Muscle of arm (tissue), 14 donors: ENCODE measurements at places on chromosomes 1 and 21.

DNA sequence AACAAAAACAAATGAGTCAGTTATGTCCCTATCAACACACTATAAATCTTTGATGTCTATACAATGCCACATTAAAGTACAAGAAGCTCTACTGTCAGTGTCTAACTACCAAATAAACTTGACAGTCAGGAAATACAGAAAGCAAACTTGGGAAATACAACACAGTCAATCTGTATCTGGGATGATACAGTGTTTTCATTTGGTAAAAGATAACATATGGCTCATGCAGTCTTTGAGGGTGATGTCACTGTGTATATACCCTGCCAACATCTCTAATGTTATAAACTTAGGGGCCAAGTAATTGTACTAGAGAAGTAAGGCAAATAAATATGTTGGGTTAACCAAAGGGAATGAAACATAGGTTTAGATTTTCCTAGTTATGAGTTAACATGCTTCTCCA is 552.5 kb upstream of the ADAMTS5 start:
- DNase-seq: no peak

- peak; percentile 6 for DNase-seq
Measured at GRCh38 chr1:94463765-94464330, 45.7 kb downstream of the ABCD3 start.

- no peak for DNase-seq
Measured at GRCh38 chr1:31437433-31438037, 24.5 kb downstream of the SERINC2 start.

DNA sequence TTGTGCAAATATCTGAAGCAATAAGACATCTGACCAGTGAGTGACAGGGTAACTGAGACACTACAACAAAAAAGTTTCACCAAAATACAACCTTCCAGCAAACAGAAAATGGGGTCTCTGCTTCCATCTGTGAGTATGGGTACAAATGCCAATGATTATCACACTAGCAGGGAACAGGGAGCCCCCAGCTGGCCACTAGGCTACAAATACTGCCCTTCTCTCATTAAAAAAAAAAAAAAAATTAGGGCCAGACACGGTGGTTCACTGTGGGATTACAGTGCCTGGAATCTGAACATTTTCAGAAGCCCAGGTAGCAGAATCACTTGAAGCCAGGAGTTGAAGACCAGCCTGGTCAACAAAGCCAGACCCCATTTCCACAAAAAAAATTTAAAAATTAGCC is 48.4 kb upstream of the EDARADD start:
- no peak for DNase-seq

DNA sequence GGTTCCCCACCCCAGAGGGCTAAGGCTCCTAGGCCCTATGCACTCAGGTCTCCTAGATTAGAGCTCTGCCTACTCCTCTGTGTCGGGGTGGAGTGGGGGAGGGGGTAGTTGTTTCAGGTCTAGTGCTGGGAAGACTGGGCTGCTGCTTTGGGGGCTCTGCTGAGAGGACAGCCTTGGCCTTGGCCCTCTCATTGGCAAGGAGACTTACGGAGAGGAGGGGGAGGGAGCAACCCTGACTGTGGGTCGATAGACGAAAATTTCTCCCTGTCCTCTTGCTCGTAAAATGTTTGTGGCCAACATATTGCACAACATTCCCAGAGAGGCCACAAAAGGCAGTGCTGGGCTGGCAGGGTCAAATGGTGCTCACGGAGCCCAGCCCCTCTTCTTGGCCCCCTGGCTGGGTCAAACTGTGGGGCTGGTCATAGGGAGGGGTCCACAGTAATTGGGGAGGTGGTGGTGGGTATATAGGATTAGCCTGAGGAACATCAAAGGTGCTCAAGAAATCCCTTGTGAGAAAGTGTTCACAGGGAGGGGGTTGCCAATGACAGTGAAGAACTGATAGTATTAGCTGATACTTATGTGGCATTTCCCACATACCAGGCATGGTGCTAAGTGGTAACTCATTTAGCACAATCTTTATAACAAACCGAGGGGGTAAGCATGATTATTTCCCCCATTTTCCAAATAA is 8.5 kb upstream of the DMBX1 start:
- no peak for DNase-seq

DNA sequence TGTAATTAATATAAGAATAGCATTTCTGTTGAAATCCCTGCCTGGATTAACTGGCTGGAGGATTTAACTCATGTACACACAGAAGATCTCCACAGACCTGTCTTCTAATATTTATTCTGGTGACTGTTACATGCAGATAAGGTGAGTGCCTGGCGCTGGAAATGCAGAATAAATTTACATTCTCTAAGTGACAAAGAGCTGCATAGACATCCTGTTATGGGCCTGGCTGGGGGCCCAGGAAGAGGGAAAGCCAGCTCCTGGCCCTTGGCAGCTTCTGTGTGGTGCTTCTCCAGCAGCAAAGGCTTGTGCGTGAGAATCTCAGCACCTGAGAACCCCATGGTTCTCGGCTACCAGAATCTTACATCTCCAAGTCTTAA is 446.6 kb downstream of the PTPRU start:
- no peak for DNase-seq

DNA sequence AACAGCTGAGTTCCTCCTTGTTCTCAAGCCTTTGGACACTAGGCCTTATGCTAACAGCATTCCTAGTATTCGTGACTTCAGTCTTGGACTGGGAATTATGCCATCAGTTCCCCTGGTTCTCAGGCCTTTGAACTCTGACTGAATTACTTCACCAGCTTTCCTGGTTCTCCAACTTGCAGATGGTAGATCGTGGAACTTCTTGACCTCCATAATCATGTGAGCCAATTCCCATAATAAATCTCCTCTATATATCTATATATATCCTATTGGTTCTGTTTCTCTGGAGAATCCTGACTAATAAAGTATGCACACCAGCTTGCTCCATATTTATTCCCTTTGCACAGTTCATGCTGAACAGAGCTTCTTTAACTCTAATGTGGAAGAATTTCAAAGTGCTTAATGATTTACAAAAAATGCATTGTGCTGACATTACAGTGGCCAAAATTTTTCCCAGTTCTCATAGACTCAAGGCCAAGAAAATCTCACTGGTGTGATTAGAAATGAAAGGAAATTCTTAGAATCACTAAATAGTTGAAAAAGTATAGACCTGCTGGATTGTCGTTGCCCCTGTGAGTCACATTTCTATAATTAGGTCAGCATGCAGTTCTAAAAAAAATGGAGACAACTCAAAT is 462.9 kb upstream of the ADAMTS5 start:
- DNase-seq: peak; percentile 66

- DNase-seq: peak; percentile 35
Measured at GRCh38 chr1:147890177-147890790, 12.3 kb upstream of the GJA8 start.

DNA sequence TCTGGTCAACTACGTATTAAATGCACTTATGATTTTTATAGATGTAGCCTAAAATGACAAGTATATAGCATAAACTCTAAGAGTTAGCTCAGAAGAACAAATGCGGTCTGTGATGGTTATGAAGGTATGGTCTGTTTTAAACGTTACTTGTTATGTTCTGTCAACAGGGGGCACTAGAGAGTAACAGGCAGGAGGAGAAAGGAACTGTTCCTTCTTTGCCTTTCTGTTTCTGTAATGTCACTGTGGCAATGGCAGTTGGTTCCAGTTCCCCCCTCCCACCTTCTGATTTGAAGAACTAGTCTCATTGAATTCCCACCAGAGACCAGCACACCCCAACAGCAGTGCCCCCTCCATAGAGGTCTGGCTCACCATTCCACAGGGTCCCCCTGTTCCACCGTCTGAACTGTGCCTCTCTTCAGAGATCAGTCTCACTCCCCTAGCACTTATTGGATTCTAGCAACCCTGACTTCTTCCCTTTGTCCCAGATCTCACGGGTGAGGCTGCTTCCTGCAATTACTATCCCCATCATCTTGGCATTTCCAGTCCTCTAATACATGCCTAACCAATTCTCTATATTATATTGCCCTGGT is 14.0 kb downstream of the KRTAP24-1 start:
- no peak for DNase-seq

DNA sequence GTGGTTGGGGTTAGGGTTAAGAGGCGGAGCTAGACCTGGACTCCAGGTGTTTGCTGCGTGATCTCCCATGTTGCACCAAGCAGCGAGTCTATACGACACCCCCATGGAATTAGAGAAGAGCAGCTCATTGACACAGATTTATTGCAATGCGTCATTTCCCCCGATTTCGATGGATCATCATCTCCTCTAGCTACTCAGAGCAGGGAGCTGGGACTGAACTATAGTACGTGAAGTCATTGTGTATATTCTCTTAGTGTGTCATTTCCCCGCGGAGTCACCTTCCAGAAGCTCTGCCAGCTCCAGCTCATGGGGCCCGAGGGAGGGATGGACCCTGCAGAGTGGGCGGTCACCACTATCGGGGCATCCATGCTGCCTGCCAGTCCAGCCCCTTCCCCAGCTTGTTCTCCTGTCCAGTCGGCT is 7.5 kb upstream of the C2CD2 start:
- DNase-seq: no peak

DNA sequence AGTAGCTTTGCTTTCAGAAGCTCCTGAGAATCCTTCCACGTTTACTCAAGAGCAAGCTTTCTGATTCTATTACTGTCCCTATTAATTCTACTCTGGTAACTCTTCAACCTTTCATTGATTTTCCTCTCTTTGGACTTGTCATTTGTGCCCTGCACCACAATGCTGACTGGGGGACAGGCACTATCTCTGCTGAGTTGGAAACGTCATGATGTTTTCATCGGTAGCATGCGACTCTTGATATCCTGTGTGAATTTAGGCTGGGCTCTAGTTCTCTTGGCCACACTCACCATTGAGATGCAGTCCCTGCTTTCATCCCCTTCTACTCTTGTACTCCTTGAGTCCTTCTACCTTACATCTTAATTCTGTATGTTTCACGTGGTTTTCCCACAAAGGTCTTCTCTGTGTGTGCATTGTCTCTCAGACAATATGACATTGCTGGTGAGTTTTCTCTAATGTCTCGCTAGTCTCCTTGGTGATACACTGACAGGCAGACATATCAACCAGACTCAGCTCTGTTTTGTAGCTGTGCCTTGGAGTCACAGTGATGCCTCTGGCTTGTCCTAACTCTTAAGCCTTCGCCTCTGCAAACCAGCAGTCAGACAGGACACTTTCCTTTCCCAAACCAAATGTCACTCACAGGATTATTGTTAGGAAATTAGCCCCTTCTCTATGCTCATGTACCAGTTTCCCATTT is 223.6 kb upstream of the ADGRL2 start:
- no peak for DNase-seq

GRCh38 chr1:241221319-241221718 is 135.7 kb downstream of the RGS7 start:
- no peak for DNase-seq

GRCh38 chr1:182368903-182369302 is 22.7 kb downstream of the GLUL start:
- no peak for DNase-seq

DNA sequence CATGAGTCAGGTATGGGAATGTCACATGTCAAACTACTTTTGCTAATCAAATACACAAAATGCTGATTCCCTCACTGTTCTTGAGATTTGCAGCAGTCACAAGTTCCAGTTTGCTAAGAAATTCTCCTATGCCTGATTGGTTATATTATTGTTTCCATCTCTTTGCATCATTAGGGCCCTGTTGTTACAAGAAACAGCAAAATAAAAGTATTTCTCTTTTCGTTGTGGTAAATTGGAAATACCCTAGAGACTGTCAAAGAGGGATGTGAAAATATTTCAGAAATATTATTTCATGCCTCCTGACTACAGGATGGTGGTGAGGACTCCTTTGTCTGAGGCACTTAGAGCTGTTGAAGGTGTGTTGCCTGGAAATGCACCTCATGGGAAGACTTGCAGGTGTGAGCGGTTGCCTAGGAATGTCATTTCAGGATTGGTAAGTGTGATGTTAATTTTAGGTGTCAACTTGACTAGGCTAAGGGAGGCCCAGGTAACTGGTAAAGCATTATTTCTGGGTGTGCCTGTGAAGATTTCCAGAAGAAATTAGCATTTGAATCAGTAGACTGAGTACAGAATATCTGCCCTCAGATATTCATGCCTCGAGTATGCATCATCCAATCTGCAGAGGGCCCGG is 117.4 kb downstream of the ROR1 start:
- no peak for DNase-seq
